ENCODE measurements at places on chromosomes 16 and 17.

GRCh38 chr17:17694169-17695081, 13.2 kb downstream of the RAI1 start:
- peak; percentile 74 for DNase-seq

DNA sequence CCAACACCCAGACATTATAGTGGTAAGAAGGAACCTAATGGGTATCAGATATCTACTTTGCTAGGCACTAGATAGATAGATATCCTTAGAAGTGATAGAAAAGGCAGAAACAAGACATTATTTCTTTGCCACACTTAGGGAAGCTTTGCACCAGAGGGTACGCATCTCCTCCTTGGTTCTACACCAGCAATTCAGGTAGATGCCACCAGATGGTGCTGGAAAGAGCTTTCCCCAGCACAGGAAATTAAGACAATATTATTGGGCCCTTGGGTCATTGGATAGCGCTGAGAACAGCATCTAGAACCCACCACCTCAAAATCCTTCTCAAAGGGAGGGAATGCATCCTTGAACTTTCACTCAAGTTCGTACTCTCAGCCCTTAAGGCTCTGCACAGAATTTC, 173.8 kb upstream of the CCL2 start:
- peak; percentile 7 for DNase-seq

DNA sequence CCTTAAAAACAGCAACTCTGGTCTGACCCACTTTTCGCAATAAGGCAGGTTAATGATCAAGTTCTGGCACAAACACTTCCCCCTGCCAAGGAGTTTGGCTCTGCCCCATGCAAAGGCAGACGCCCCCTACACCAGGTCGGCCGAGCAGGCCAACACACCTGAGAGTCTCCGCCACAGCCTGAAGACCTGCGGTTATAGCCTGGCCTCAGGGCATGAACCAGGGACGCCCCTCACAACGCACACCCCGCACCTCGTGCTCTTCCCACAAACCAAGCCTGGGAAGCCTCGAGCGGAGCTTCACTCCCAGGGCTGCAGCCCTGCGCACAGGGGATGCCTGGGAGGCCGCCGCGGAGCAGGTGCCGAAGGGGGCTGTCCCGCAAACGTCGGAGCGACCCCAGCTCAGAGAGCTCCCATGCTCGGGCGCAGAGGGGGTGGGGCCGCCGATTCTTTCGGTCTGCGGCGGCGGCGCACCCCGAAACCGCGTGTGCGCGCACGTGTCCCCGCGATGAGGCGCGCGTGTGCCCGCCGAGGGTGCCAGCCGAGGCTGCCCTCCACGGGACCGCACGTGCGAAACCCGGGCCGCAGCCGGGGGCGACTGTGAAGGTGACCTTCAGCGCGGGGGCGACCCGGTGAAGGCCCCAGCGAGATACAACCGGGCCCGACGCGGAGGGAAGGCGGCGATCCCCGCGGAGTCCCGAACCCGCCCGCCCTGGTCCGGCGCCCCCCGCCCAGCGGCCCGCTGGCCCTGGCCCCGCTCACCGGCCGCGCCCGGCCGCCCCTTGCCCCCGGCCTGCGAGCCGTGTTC, 559 bp downstream of the CLUH start:
- DNase-seq: no peak

GRCh38 chr16:67194260-67194659, 2.3 kb downstream of the E2F4 start:
- no peak for DNase-seq

- peak; percentile 5 for DNase-seq
Observed at GRCh38 chr17:58344791-58345157, 7.2 kb downstream of the SUPT4H1 start.

DNA sequence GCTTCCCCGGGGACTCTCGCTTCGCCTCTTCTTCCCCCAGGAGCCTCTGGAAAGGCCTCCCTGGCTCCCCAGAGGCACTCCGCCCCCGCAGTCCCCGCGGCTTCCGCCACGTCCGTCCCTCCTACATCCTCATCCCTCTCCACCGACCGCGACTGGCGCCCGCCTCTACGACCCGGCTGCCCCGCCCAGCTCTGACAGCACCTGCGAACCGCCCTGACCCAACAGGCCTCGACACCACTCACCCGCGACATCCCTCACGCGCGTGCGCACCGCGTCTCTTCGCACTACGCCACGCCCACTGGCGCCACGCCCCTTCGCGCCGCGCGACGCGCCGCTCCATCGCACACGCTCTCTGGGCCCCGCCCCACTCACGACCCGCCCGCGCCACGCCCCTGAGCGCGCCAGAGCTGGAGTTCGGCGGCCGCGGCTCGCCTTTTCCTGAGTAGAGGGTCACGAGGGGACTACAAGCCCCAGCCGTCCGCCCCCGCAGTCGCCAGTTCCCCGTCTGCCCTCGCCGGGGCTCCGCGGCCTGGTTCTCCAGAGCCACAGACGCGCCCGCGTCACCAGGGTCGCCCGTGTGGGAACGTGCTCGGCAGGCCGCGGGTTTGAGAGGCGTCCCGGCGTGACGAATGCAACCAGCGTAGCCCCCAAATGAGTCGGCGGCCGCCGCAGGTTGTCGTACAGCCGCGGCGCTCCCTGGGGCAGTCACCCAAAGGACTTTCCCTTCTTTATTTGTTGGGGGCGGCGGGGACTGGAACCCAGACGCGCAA, 56.2 kb upstream of the LRRC37A3 start:
- DNase-seq: peak; percentile 70

DNA sequence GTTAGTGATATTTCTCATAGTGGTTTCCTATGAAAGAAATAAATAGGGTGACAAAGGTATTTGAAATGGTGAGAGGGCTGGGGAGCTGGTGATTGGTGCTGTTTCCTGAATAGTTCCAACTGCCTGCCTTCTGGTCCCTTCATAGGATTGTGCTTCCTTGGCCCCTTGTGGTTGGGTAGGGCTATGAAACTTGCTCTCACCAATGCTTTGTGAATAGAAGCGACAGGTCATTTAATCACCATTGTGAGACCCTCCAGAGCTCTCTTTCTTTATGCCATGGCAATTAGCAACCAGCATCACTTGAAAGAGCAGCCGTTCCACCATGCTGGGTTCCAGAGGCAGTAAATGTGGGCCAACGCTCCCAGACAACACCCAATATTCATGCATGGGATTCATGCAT, 23.7 kb upstream of the WWOX start:
- no peak for DNase-seq
